Muscle of leg (tissue), 16 donors: ENCODE measurements at places on chromosomes 7 and 10. TPM values are rescaled to one million over a fixed set of nuclear protein-coding genes. Genes with fewer than 3 reads are reported as not detected.

ATG9B gene
- total RNA-seq, result 0.22 TPM

DNA sequence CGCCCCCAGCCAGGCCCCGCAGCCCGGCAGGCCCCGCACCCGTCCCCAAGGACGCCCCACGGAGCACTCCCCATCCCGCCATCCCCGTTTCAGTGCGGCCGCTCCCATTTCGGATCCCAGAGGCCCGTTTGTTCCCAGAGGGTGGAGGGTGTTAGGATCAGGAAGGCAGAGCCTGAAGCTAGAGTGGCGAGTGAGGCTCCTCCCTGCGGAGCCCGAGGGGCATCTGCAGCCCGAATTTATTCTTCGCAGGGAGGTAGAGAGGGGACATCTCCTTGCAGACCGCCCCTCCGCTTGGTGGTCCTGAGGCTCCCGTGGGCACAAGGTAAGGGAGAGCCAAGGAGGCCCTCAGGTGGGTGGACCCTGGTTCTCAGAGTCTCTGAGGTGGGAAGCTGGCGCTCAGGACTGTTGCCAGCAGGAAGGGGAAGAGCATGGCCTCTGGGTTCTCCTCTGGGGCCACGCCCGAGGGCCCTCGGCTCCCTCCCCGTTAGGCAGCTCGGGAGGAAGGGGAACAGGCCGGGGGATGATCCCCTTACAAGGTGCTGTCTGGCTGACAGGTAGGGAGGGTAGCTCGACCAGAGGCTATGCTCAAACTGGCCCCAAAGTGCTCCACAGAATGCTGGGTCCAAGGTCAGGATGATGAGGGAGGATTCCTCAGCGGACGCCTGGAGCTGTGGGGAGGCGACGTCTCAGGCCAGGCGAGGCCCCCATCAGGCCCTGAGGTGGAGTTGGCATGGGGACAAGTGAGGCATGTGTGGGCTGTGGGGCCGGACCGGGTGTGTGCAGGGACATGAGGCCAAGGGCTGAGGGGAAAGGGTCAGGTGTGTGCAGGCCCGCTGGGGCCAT, 17.4 kb downstream of the POLL start:
- H3K27me3 ChIP-seq, result peaks cover 48% of the 10 kb centered on the region
- no peaks in the 10 kb centered on the region for H3K36me3 ChIP-seq
- peaks cover 25% of the 10 kb centered on the region for H3K4me1 ChIP-seq
- H3K27ac ChIP-seq, result no peak overlapping the region
- peak overlapping the region; percentile 48 for H3K4me3 ChIP-seq
- DNase-seq, result peak; percentile 39

- DNase-seq, result peak; percentile 85
- peaks cover 9% of the 10 kb centered on the region for H3K4me1 ChIP-seq
- H3K27ac ChIP-seq, result peak overlapping the region; percentile 67
- H3K36me3 ChIP-seq, result no peaks in the 10 kb centered on the region
- H3K4me3 ChIP-seq, result no peak overlapping the region
Observed at GRCh38 chr10:4514445-4515108, 311.4 kb upstream of the AKR1E2 start.

ALOX5 gene
- 0.58 TPM for total RNA-seq

DNA sequence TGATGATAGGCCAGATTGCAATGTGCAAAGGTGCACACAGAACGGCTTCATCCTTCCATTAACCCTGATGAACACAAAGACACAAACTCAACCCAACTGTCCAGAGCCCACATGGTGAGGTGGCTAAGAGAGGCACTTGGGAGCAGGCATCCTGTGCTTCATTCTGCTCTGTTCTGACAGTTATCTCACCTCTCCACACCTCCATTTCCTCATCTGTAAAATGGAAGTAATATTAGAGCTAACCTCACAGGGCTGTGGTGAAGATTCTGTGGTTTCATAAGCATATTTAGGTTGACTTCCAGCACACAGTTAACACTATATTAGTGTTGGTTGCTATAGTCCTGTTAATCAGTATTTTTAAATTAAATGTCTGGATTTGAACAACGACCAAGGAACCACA, 126.3 kb downstream of the TAX1BP1 start:
- H3K36me3 ChIP-seq, result no peaks in the 10 kb centered on the region
- H3K27me3 ChIP-seq, result no peaks in the 10 kb centered on the region
- no peaks in the 10 kb centered on the region for H3K4me1 ChIP-seq
- H3K4me3 ChIP-seq, result no peak overlapping the region
- H3K27ac ChIP-seq, result no peak overlapping the region
- no peak for DNase-seq

DNA sequence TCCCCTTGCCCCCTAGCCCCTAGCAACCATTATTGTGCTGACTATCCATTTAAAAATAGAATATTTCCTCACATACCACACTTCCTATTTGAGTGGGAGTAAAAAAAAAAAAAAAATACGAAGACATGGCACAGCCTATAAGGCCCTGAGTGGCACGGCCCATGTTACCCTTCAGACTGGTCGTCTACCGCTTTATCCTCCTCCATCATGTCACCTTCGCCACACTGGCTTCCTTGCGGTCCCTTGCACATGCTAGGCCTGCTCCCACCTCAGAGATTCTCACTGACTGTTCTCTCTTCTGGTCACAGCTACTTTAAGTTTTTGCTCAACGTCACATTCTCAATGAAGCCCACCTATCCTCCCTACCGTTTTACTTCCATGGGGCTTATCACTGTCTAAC, 130.3 kb downstream of the ATE1 start:
- peaks cover 3% of the 10 kb centered on the region for H3K36me3 ChIP-seq
- DNase-seq, result no peak
- H3K4me3 ChIP-seq, result no peak overlapping the region
- no peak overlapping the region for H3K27ac ChIP-seq
- H3K27me3 ChIP-seq, result no peaks in the 10 kb centered on the region
